ENCODE measurements at places on chromosomes 7 and 10.

DNA sequence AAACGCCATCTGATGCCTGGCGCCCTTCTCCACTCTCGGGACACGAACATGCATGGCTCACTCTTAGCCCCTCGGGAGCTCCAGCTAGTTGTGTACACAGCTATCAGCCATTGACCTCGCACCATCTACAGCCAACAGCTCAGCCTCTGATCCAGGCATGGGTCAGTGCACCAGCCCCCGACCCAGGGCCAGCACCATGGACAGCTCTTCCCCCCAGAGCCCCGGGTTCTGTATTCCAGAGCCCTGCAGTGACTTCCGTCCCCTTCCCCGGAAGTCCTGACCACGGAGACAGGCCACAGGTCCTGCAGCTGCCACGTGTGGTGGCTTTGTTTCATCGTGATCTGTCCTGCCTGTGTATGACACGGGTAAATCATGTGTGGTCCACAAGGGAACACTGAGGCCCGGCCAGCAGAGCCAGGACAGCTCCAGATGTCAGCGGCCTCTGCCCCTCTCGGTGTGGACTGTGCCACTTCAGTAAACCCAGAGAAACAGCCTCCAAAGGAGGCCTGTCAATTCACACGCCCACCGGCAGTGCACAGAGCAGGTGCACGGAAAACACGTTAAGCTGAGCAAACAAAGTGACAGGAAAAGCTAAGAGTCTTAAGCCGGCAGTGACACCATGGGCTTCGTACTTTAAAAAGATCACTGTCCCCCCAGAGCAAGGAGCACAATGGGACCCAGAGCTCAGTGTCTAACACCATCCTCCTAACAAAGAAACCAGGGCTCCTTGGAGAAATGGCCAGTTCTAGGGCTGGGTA, 13.0 kb downstream of the STK32C start:
- no peak for DNase-seq

DNA sequence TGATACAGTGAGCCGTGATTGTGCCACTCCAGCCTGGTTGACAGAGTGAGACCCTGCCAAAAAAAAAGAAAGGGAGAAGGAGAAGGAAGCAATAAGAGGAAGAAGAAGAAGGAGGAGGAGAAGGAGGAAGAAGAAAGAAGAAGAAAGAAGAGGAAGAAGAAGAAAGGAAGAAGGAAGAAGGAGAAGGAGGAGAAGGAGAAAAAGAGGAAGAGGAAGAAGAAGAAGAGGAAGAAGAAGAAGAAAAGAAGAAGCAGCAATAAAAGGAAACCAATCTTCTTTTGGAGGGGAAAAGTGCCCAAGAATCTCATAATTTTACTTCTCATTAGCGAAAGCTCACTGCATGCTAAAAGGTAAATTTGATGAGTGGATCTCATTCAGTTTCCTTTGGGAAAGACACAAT, 85.7 kb upstream of the GLCCI1 start:
- no peak for DNase-seq

DNA sequence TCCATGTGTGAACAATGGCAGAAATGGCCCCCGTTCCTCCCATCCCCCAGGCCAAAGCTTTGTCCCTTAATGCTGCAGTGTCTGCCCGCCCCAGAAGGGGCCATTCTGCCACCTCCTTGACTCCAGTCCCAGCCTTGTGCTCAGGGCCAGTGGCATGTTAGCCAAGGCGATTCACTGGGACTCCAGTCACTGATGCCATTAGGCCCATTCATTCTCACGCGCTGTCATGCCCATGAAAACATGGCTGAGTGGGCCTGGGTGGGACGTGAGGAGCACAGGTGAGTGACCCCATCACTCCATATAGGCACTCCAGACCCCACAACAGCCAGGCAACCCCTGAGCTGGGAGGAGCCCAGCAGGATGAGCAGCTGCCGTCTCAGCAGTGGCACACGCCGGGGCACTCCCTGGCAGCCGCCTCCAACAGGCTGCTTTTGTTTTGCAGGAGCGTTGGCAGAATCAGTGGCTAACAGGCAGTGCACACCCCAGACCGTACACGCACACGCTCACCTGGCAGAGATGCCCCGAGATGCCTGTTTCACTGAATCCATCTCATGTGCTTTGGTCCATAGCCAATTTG, 79.5 kb downstream of the TCERG1L start:
- no peak for DNase-seq

- no peak for DNase-seq
Measured at GRCh38 chr7:113752689-113753088, 166.1 kb downstream of the PPP1R3A start.
